Activated naive CD8-positive, alpha-beta T cell treated with anti-CD3 and anti-CD28 coated beads, Interleukin-2, amount 10 ng/mL, durations not matched to agents 7 days and 5 days (primary cell): ENCODE measurements at places on chromosomes 1 and 21. TPM values are rescaled to one million over a fixed set of nuclear protein-coding genes. Genes with fewer than 3 reads are reported as not detected.

DNA sequence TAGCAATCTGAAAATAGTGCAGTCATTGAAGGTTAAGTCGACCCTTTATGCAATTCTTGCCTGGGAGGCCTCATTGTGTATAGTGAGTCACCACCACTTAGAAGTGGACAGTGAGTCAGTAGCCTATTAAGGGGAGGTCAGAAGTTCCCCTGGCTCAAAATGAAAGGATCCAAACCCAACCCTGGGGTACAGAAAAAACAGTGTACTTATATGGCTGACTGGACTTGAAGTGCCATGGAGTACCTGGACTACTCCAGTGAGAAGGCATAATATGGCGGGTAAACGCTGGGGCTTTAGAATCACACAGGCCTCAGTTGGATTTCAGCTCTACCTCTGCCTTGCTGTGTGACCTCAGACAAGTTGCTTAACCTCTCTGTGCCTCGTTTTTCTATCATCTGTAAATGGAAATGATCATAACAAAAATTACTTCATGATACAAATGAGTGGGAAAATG lies 2.2 kb upstream of the BCL9 start:
- DNase-seq = no peak

GRCh38 chr1:94925561-94926125 lies 1.3 kb downstream of the CNN3 start:
- peak; percentile 30 for DNase-seq

The TEX38 gene
- not detected for total RNA-seq

- DNase-seq = no peak
These were observed 142.7 kb upstream of the SERTAD4 start for GRCh38 chr1:210089855-210090254.

GRCh38 chr21:33893917-33894316 lies 21.7 kb downstream of the ATP5PO start:
- no peak for DNase-seq
